ENCODE measurements at places on chromosomes 13 and 19.

DNA sequence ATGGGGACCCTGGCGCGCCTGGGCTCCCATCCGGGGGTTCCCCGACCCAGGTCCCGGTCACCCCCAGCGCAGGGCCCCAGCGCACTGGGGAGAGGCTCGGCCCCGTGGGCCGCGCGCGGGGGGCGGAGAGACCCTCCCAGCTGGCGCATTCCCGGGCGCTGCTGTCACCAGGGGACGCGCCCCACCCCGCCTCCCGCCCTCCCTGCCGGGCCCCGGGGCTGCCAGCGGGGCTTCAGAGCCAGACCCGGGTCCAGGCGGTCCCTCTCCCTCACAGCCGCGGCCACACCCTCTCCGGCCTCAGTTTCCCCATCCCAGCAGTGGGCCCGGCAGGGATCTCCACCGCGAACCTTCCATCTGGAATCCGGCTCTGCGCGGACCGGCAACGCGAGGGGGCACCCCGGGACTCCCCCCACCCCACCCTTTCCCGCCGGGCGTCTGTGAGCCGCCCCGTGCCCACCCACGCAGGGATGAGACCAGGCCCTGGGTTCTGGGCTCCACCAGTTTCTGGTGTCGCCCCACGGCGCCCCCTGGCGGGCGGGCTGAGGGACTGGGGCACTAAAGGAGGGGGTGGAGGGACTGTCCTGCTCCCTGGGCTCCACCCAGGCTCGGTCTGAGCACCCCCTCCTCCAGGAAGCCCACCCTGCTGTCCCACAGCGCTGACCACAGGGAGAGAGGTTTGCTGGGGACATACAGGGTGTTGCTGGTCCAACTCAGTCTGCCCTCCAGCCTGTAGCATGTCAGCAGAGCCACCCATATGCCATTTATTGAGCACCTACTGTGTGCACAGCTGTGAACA is 878 bp upstream of the ADAMTSL5 start:
- DNase-seq, result no peak

DNA sequence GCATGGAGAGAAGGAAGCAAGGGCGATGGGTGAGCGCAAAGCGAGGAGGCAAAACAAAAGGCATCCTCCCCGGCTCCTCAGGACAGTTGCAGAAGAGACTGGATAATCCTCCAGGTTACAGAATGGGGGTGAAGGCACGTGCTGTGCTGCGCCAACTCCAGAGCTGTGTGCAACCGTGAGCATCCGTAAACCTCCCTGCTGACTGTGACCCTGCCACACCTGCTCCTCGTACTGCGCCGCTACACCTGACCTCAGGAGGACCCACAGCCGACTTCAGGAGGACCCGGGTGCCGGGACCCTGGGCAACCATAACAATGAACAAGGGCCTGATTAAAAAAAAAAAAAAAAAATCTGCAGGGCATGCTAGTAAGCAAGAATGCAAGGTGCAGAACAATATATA is 68.7 kb downstream of the SLC7A1 start:
- no peak for DNase-seq

GRCh38 chr13:35630551-35631275 is 154.2 kb upstream of the MAB21L1 start:
- no peak for DNase-seq

DNA sequence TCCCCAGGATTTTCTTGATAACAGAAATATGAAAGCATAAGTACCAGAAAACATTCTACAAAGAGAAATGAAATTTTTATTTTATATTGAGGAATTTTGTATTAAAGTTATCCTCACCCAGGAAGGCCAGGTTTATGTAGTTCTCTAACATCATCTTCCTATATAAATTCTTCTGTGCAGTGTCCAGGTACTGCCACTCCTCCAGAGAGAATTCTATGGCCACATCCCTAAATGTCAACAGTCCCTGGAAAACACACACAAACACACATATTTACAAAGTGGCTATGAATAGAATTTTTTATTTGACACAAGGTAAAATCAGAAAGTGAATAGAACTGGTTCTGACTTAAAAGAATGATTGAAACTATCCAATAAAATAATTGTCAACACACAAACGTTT is 110.5 kb upstream of the ZNF91 start:
- DNase-seq, result no peak

DNA sequence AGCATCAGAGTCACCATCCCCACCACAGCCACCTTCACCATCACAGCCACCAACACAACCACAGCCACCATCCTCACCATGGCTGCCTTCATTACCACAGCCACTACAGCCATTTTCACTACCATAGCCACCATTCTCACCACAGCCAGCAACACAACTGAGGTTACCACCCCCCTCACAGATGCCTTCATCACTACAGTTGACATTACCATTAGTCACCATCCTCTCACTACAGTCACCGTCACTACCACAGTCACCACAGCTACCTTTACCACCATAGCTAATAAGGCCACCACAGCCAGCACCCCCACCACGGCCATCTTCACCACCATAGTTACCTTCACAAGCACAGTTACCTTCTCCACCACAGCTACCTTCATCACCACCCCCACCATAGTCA is 269.6 kb downstream of the DNAJC15 start:
- no peak for DNase-seq

DNA sequence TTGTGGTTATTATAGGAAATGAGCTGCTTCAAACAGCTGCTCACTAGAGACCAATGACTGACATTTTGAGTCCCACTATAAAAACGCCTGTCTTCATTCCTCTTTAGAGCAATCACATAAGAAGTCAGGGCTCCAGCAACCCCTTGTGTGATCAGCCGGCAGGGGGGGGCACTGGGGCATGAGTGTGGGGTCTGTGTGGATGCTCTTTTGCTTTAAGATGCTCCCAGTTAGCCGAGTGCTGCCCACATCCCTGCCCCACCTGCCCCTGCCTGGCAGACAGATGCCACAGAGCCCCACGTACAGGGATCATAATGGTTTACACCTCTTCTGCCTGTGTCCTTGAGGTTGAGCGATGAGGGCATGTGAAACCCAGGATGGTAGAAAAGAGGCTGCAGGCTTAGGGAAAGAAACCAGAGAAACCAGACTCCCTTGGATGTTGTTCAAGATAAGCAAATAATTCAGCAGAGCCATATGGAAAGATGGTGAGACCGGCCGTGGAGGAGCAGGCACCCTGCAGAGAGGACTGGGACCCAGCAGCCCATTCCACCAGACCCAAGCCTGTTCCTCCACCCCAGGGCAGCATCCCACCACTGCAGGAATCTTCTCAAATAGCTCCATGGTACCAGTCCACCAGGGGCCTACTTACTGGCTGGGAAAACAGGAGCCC is 55.4 kb downstream of the CHST8 start:
- no peak for DNase-seq

DNA sequence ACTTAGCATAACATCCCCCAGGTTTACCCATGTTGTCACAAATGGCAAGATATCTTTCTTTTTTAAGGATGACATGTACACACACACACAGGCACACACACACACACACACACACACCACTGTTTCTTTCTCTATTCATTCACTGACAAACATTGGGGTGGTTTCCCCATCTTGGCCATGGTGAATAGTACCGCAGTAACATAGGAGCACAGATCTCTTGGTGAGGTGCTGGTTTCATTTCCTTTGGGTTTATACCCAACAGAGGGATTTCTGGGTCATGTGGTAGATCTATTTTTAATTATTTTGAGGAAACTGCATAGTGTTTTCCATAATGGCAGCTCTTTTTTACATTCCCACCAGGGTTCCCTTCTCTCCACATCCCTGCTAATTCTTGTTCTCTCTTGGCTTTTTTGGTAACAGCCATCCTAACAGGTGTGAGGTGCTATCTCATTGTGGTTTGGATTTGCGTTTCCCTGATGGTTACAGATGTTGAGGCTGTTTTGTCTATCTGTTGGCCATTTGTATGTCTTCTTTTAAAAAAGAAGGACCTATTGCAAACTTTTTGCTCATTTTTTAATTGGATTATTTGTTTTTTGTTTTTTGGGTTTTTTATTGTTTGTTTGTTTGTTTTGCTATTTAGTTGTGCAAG is 251.7 kb upstream of the IRS2 start:
- DNase-seq, result no peak

DNA sequence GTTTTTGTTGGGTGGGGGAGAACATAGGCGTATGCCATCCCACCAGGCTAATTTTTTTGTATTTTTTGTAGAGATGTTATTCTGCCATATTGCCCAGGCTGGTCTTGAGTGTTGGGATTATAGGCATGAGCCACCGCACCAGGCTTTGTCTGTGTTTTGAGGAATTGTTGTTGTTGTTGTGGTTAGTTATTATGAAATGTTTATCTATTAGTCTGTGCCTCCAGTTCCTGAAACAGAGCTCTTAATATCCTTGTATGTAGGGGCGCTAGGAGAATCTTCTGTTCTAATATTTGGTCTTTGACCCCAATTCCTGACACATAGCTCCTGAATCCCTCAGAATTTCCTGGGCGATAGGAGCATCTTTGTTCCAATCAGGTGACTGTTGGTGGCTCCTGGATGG is 5.6 kb upstream of the LATS2 start:
- no peak for DNase-seq

DNA sequence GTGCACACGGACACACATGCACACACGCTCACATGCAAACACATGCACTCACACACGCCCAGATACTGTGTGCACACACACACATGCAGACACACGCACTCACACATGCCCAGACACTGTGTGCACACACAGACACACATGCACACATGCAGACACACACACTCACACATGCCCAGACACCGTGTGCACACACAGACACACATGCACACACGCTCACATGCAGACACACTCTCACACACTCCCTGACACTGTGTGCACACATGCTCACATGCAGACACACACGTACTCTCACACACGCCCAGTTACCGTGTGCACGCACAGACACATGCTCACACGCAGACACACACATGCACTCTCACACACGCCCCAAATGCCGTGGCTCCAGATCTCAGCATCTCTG is 137.2 kb upstream of the MCF2L start:
- DNase-seq, result no peak

DNA sequence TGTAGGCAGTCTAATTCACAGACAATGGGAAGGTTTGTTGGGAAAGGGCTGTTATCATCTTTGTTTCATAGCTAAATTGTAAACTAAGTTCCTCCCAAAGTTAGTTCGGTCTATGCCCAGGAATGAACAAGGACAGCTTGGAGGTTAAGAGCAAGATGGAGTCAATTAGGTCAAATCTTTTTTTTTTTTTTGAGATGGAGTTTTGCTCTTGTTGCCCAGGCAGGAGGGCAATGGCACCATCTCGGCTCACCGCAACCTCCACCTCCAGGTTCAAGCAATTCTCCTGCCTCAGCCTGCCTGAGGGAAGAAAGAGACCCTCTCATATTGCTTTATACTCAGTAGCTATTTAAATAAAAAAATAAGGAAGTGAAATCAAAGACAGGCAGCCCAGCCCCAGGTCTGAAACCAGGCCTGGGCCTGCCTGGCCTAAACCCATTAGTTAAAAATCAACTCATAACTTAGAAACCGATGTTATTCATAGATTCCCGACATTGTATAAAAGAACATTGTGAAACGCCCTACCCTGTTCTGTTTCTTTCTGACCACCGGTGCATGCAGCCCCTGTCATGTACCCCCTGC is 297.4 kb upstream of the SGCG start:
- no peak for DNase-seq

Data from stimulated activated CD8-positive, alpha-beta memory T cell treated with anti-CD3 and anti-CD28 coated beads, Interleukin-4, amount 100 ng/mL, for 1 hour (primary cell).